C1 segment of cervical spinal cord (tissue), 14 donors: ENCODE measurements at places on chromosomes 3 and 15.
A peak's percentile ranks its signal among the peaks of the same experiment; 100 is the strongest.

GRCh38 chr15:75844629-75845335 is 1.5 kb downstream of the UBE2Q2 start:
- no peak for DNase-seq

DNA sequence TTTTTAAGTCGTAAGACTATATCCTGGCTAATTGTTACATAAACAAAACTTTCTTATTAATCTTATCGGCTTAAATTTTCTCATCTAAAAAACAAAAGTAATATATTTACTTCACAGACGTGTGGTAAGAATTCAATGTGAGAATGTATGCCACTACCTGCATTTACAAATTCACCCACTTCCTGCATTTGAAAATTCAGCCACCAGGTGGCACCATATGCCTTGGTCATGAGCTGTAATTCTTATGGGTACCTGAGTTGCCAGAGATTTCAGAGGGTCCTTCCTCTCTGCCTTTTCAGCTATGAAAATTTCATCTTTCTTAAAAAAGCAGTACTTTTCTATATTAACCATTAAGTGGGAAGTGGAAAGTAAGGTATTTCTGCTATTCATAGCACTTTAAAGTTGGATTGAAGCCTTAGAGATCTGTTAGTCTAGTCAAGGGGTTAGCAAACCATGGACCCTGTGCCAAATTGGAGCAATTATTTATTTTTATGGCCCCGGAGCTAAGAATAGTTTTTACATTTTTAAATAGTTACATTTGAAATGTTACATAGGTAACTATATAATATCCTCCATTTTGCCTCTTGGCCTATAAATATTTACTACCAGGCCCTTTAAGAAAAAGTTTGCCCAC is 127.8 kb downstream of the HCN4 start:
- DNase-seq = peak; percentile 43

DNA sequence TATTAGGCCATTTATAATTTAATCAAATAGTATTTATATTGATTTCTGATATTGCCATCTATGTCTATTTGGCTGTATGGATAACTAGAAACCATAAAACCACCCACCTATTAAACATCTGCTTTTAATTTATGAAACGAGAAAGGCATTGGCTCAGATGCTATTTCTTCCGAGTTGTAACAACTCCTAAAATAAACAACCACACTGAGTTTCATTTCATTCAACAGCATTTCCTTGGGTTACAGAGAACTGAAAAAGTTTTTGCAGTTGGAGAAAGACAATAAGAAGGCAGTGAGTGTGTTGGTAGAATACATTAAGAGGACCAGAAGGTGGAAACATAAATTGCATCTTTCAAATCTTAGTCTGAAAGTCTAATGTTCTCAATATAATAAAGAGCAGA is 79.1 kb downstream of the AQR start:
- no peak for DNase-seq

DNA sequence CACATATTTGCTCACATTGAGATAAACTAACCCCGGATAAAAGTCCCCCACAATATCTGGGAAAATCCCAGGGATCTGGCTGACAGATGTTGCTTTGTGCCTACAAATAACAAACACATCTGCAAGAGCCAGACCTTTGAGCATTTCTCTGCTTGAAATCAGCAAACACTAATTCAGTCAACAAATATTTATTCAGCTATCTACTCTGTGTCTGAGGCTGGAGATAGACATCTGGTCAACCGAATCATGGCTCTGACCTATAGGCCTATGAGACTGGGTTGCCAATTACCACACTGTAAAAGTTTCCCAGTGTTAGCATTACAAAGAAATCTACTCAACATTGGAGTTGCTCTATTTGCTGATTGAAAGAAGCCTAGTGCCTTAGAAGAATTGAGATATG is 201.1 kb upstream of the CADPS start:
- DNase-seq = no peak

- DNase-seq = no peak
These were observed 924.4 kb downstream of the IGSF11 start for GRCh38 chr3:118110211-118110610.
